ENCODE measurements at places on chromosomes 7 and 10.

DNA sequence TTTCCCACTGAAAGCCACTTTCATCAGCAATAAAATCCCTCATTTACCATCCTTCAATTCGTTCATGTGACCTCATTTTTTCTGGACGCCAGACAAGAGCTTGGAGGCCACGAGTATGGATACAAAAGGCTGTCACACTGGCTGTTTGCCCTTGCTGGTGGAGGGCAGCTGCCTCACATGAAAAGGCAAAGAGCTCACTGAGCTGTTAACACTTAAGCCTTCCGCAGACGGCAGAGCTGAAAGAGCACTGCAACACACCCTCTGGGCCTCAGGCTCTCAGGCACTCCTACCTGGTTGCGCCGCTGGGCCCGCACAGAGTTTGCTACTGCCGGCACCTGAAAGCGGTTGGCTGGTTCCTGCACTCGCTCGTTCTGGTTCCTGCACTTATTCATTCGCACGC lies 193.5 kb downstream of the CFTR start:
- DNase-seq: no peak

GRCh38 chr7:50474382-50475160 lies 24.4 kb upstream of the FIGNL1 start:
- DNase-seq: no peak

DNA sequence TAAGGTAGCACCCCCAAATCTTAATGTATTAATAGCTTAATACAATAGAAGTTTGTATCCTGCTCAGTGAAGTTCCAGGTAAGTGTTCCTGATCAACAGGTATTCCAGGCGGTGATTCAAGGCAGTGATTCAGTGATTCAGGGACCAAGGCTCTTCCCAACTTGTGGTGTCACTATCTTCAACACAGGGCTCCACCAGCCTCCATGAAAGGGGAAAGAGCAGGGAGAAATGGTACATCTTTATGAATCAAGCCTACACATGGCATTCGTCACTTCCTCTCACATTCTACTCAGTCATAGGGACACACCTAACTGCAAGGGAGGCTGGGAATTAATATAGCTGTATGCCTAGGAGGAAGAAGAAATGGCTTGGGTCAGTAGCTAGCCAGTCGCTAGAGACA lies 5.1 kb downstream of the GOLGA7B start:
- no peak for DNase-seq

GRCh38 chr10:34116220-34116641 lies 698.9 kb downstream of the PARD3 start:
- no peak for DNase-seq

DNA sequence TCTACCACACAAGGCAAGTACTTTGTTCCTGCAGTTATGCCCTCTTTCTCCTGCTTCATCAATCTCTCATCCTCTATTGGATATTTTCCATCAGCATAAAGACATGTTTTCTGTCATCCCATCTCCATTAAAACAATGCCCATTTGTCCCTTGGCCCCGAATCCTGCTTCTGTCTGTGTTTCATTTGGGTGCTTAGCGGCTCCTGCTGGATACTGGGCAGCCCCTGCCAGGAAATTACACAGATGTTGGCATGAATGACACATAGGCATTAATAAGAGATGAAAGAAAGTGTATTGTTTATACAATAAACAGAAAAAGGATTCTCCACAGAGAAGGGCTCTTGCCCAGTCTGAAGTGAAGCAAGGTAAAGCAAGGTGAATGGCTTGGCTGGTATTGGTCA lies 765.3 kb downstream of the REEP3 start:
- DNase-seq: no peak

DNA sequence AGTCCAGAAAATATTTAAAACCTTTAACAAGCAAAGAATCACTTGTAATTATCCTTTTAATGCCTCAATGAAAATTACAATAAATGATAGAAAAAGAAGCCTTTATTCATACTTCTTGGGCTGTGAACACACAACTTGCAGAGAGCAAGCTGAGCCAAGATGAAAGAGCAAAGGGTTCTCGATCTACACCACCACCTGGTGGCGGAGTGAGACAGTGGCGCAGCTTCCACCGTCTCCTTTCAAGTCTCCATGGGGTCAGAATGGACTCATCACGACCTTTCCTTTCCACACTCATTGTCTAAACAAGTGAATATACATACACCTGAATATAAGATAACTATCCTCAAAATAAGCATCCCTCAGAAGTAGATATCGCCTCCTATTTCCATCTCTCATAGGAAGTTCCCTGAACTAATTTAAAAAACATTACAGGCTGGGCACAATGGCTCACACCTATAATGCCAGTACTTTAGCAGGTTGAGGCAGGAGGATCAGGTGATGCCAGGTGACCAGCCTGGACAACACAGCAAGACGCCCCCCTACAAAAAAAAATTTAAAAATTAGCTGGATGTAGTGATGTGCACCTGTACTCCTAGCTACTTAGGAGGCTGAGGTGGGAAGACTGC lies 40.7 kb downstream of the ATE1 start:
- no peak for DNase-seq

GRCh38 chr10:131676800-131677421 lies 223.9 kb upstream of the PPP2R2D start:
- DNase-seq: no peak

- no peak for DNase-seq
These were observed 3.2 kb downstream of the PYROXD2 start for GRCh38 chr10:98411768-98412167.

- no peak for DNase-seq
These were observed 148.7 kb downstream of the PKD1L1 start for GRCh38 chr7:47799524-47799923.

DNA sequence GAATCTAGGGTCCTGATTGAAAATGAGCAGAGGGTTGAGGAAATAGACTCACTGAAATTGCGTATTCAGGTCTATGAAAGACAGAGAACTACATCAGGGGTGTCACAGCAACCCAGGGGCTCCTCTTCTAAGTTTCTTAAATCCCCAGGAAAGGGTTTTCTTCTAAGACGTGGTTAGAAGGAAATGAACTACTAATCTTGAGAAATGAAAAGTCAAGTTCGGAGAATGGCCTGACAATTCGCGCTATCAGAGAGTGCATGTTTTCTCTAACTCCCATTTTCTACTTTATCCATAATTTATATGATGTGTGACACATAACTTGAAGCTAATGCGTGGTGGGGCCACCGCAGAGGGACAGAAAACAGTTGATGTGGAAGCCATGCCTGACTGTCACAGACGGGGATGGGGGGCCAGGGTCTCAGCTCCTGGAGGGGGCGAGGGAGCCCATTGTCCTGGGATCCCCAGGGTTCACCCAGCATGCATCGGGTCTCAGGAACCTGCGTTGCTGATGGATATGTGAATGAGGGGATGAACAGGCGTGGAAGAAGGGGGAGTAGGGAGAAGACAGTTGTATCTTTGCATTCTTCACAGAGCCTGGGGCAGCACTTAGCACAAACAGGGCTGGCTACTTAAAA lies 86.3 kb downstream of the PTPRE start:
- no peak for DNase-seq

GRCh38 chr7:66415659-66416265 lies 210.6 kb downstream of the TPST1 start:
- no peak for DNase-seq

DNA sequence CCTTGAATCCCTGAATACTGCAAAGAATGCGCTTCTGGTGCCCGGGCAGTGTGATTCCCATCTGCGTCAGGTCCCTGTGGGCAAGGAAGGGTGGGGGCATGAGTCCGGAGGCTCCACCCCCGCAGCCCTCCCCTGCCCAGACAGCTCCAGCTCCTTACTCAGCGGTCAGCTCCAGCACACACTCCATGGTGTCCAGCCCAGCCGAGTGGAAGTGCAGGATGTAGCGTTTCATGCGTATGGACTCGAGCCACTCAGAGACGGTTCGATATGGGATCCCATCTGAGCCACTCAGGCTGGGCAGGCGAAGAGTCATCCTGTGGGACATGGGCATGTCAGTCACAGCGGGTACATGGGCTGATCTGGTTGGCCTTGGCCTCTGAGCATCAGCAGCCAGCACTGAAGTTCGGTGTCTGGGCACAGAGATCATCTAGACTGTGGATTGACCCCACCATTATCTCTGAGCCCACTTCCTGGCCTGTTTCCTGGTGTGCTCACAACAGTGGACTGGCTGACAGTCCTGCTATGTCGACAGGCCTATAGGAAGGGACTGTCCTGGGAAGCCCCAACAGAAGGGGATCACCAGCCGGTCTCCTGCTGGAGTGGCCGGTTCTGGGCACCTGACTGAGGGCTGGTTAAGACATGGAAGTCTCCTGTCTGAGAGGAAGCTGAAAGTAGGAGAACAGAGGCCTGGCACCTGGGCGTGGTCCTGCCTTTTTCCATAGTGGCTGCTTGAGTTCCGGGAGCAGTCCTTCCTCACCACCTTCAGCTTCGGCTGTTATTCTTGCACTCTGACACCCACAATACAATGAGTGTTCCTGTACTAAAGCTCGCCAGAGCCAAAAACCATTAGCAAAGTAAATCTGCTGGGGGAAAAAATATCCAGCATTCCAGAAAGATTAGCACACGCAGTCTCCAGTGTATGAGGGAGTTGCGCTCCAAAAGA lies 10.6 kb downstream of the ZYX start:
- no peak for DNase-seq

All from activated CD8-positive, alpha-beta memory T cell treated with anti-CD3 and anti-CD28 coated beads for 4 hours (primary cell).